ENCODE measurements at places on chromosomes 3 and 15.

- DNase-seq = no peak
Measured at GRCh38 chr3:120471643-120472042, 20.9 kb upstream of the FSTL1 start.

- no peak for DNase-seq
Measured at GRCh38 chr3:38268522-38268921, 2.9 kb downstream of the SLC22A13 start.

DNA sequence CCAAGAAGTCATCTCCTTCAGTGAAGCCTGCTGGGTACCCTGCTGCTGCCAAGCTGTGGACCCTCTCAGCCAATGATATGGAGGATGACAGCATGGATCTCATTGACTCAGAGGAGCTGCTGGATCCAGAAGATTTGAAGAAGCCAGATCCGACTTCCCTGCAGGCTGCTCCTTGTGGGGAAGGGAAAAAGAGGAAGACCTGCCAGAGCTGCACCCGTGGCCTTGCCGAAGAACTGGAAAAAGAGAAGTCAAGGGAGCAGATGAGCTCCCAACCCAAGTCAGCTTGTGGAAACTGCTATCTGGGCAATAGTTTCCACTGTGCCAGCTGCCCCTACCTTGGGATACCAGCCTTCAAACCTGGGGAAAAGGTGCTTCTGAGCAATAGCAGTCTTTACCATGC is 13.7 kb upstream of the ANP32A start:
- no peak for DNase-seq

GRCh38 chr3:119973018-119973646 is 121.1 kb downstream of the GSK3B start:
- no peak for DNase-seq

GRCh38 chr3:12992629-12993516 is 80.4 kb downstream of the IQSEC1 start:
- no peak for DNase-seq

DNA sequence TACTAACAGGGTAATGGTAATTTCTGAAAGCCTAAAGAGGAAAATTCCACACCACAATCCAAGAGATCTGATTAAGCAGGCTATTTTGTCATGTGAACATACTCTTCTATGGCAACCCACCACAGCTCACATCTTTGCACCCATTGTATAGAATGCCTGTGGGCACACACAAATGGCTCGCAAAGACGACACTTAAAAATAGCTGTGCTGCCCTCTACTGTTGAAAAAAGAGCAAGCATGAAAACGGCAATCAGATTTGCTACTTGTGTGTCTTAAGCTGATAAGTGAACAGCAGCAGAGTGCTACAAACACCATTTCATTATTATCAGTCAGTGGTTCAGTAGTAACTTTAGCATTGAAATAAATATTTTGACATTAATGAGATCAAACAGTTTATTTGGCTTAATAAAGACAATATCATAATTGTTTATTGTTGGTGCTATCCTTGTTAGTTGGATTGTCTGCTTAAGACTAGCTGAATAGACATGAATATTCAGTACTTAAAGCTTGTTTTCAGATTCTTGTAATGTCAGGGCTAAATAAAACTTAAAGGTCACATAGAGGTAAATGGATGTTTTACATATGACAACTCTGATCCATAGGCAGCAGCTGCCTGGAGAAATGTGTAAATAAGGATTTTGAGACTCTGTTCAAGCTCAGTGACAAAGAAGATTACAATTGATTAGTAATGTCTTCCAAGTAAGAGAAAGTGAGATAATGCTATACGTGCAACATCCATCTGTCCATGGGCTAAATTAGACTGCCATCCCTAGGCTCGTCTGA is 199.1 kb downstream of the LRRN1 start:
- peak; percentile 35 for DNase-seq

GRCh38 chr3:180764481-180764880 is 85.2 kb upstream of the CCDC39 start:
- no peak for DNase-seq

- DNase-seq = peak; percentile 30
Measured at GRCh38 chr3:195094191-195094921, 176.6 kb downstream of the XXYLT1 start.

DNA sequence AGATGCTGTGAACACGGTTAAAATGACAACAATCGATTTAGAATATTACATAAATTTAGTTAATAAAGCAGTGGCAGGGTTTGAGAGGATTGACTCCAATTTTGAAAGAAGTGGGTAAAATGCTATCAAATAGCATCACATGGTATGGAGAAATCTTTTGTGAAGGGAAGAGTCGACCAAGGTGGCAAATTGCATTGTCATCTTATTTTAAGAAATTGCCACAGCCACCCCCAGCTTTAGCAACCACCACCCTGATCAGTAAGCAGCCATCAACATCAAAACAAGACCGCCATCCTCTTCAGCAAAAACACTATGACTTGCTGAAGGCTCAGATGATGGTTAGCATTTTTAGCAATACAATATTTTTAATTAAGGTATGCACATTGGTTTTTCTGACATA is 5.7 kb upstream of the CCR5 start:
- no peak for DNase-seq

DNA sequence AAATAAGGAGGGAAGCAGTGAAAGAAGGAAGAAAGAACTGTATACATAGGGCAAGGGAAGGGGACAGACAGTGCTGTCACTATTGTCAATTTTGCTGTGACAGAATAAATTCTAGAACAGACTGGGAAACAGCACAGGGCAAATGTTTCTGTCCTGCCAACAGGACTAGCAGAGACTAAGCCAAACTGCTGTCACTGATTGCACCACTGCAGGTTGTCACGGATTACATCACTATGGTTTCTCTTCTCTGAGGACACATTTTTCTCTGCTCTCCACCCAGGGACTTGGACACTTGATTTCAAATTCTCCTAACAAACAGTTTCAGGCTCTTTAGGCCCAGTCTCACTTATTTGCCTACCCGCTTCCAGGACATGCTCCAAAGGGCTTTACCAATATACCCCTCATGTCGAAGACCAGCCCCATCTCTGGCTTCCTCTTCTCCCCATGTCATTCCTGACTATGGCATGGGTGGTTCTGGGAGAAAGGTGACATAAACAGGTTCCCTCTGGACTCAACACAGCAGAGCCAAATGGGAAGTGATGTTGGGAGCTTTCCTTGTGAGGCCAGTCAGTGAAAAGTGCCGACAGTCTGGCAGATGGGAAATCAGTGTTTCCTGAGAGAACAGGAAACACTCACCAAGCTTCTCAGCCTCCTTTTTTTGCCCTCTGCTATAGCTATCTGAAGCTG is 70.2 kb upstream of the ST3GAL6 start:
- no peak for DNase-seq

DNA sequence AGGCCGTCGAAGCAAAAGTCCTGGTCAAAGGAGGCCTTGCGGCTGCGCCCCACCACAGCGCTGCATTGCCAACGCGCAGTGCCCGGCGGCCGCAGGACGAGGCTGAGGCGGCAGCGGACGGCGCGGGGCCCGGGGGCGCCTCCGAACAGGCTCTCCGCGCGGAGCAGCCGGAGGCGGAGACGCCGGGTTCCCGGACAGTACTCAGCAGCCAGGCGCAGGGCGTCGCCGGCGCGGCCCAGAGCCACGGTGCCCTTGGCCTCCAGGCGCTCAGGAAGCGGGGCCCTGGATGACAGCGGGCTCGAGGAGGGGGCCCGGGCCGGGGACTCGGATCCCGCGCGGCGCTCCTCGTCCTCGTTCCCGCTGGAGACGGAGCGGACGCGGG is 1.1 kb downstream of the C2CD4B start:
- DNase-seq = no peak

DNA sequence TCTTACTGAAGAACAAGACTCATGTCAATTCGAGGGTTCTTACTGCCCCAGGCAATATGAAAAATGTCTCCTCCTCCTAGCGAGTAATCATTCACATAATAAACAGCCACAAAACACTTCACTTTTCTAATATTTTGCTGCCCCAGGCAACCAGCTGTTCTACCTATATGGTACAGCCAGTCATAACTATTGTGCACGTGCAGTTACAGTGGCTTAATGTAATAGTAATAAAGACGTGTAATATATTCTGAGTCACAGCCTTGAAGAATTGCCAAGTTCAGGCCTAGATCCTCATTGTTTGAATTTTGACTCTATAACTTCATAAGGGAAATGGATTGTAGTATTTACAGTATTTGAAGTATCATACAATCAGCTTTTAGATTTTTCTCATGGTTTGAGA is 1250.0 kb upstream of the GBE1 start:
- no peak for DNase-seq

DNA sequence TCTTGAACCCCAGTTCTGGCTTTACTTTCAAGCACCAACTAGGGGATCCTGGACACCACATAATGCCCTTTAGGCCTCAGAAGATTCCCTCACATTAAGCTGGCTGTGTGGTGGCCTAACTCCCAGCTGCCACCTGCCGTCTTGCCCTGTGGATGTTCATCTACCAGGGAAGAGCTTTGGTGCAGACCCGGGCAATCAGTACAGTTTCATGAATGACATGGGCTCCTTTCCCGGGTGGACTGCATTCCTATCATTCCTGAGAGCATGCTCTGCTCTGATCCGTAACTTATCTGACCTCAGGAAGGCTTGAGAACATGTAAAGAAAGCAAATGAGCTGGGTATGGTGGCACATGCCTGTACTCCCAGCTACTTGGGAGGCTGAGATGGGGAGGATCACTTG is 50.0 kb upstream of the GSK3B start:
- DNase-seq = no peak

- DNase-seq = no peak
Measured at GRCh38 chr3:187979564-187979963, 174.4 kb upstream of the LPP start.

- no peak for DNase-seq
Measured at GRCh38 chr3:74916696-74917095, 302.2 kb upstream of the CNTN3 start.

GRCh38 chr3:41638381-41638780 is 323.5 kb downstream of the ULK4 start:
- no peak for DNase-seq

DNA sequence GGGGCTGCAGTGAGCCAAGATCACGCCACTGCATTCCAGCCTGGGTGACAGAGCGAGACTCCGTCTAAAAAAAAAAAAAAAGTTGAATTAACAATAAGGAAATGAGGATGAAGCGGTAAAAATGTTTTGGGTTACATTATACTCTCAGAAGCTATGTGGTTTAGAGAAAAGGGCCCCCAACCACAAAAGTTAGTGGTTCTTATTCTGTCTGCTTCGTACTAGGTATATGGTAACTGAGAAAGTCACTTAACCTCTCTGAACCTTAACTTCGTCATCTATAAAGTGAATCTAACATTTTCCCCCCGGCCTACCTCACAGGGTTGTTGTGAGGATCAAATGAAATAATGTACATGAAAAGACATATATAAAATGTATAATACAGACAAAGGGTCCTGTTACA is 38.4 kb upstream of the EHHADH start:
- DNase-seq = no peak

- DNase-seq = peak; percentile 30
Measured at GRCh38 chr3:50189274-50189673, 2.1 kb upstream of the GNAT1 start.

- no peak for DNase-seq
Measured at GRCh38 chr15:81209635-81210034, 13.0 kb downstream of the IL16 start.

GRCh38 chr15:70853973-70854665 is at the start of gene LARP6:
Gene LARP6 (minus strand): TSS chr15:70854157. CDS start chr15:70854088, 69 bp downstream.
- DNase-seq = peak; percentile 38

- no peak for DNase-seq
Measured at GRCh38 chr3:12562451-12562850, 5.6 kb downstream of the MKRN2 start.

DNA sequence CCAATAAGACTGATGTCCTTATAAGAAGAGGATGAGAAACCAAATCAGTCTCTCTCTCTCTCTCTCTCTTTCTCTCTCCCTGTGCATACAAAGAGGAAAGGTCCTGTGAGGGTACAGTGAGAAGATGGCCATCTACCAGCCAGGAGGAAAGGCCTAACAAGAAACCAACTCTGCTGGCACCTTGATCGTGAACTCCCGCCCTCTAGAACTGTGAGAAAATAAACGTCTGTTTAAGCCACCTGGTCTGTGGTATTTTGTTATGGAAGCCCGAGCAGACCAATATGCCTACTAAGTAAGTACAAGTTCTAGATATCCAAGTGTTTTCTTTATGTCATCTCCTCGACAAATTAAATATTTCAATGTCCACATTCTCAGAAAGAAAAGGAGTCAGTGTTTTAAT is 44.9 kb upstream of the TMC3 start:
- DNase-seq = no peak

GRCh38 chr15:27662892-27663291 is 436.2 kb downstream of the OCA2 start:
- DNase-seq = no peak

- no peak for DNase-seq
Measured at GRCh38 chr3:13690636-13691035, 141.7 kb downstream of the FBLN2 start.

GRCh38 chr15:77185242-77185785 is 114.4 kb upstream of the TSPAN3 start:
- no peak for DNase-seq

DNA sequence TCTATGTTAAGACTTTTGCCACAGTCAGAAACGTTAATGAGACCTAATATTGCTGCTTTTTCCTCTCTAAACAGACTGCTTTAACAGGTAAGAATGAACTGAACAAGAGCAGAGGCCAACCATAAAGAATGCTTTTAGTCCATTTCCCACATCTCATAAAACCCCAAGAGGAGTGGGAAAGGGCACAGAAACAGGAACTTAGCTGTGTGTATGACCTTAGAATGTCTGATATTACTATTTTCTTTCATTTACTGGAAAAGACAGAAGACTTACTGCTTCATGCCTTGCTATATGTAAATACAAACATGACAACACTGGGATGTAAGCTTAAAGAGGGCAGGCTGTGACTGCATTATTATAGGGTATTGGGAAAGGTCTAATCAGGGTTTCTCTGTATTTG is 115.0 kb downstream of the ISL2 start:
- DNase-seq = no peak

GRCh38 chr3:164524201-164524600 is 554.1 kb downstream of the SI start:
- DNase-seq = no peak

DNA sequence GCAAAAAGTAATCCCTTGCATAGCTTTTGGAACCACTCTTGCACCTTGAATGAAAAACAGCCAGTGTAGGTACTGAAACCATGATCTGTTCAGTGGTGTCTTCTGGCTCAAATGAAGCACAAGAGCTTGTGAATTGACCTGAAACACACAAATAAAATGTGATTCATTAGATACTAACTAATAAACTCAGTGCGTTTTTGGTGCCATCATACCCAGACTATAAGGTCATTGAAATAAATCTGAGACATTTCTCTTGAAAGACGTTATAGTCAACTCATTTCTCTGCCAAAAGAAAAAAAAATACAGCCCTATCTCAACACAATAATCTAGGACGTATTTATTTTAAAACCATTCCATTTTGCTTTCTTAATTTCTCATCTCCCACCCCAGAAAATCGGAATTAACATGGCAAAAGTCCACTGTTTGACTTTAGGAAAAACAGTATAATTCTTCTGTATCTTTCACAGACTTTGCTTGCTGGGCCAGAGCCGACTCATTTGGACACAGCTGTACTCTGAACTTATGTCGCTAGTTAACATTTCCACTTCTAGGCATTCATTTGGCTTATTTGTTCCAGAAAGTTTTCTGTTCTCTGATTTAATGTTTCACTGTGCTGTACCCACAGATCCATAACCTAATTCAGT is 284.9 kb upstream of the TBL1XR1 start:
- no peak for DNase-seq

GRCh38 chr3:182509844-182510460 is 283.4 kb upstream of the ATP11B start:
- no peak for DNase-seq

GRCh38 chr3:127097481-127097880 is 95.5 kb upstream of the PRR23E start:
- no peak for DNase-seq

All from NCI-H524 (cell line).